Fibroblast of skin of left quadriceps (primary cell): ENCODE measurements at places on chromosomes 11 and 22.

GRCh38 chr11:119027561-119028345, 2.9 kb downstream of the SLC37A4 start:
- no peak for DNase-seq

DNA sequence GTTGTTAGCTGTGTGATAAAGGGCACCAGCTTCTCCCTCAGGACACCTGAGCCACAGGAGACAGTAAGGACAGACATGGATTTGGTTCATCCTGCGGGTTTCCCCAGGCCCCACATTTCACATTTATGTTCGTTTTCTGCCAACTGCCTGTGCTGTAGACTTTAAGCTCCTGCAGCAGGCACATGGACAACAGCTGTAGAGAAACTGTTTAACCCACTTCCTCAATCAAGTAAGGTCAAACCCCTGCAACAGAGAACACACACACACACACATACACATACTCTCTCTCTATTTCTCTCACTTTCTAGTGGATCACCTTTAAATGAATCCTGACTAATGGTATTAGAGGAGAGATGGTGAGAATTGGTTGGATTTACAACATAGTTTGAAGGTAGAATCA, 90.7 kb downstream of the C11orf87 start:
- no peak for DNase-seq

DNA sequence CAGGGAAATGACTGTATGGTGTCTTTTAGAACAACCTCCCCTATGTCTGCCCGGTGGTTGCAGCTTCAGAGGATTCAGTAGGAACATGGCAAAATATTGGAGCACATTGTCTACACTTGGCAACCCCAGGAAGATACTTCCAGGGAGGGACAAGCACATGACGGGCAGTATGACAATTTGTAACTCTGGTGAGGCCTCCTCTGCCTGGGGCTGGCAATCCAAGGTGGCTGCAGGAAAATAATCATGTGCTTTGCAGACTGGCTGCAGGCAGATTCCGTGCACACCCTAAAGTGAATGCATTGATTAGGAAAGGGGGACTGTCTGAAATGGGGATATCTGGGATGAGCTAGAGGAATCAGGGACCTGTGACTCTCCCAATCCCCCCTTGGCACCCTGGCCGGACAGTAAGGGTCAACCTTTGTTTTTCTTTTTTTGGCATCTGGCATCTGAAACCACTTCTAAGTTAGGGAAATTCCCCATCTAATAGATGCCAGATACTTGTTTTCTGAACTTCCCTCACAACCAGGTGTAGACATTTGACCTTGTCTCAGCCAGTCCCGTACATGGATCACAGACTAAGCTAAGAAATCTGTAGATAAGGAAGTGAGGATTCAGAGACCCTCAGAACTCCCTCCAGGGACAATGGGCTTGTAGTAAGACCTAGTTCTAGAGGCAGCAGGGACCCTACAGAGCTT, 10.5 kb upstream of the PHOX2A start:
- no peak for DNase-seq

DNA sequence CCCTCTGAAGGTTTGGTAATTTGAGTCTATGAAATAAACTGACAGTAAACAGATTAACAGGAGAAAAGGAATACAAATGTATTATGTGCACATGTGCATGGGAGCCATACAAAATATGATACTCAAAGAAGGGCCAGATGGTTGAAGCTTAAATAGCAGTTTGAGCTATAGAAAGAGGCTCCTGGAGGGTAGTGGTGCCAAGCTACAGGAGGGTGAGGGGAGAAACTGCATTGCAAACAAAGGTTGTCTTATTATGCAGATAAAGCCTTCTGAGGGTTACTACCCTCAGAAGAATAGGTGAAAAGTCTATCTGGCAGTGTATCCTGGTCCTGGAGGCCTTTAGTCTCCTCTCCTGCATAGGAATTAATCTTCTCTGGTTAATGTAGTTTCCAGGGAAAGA, 267.3 kb upstream of the MPPED2 start:
- DNase-seq, result no peak

DNA sequence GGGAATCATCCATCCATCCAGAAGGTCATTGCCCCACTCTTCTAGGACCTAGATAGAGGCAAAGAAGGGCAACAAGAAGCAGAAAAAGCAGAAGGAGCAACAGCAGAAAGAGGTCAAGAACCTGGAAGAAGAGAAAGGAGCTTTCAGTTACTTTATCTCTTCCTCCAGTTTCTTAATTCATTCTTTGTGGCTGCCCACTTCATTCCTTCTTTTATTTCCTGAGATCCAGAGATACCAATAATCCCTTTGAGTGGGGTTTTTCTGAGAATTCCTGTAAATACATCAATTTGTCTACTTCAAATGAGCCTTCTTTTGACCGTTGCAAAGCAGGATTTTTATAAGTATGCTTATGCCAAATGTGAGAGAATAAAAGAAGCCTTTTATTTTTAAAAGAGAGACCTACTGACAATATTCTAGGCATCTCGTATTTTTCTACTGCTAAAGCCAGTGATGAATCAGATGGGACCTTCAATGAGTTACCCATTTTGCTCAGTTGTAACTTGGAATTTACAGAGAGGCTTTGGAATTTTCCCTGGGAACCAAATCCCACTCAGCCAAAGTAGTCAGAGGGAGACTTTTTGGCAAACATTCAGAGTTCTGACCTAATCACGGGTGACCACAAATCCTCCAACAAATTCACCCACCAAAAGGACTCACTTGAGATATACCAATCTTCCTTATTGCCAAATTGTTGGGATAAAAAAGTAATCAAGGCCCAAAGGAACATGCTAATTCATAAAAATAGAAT, 54.9 kb downstream of the ZC3H12C start:
- peak; percentile 57 for DNase-seq

GRCh38 chr22:38788846-38789245, 5.1 kb downstream of the DNAL4 start:
- no peak for DNase-seq

- DNase-seq, result peak; percentile 6
These were observed 90.6 kb downstream of the GAB4 start for GRCh38 chr22:16917144-16918003.

- no peak for DNase-seq
These were observed 11.3 kb upstream of the SMIM38 start for GRCh38 chr11:69144316-69145049.

- no peak for DNase-seq
These were observed 76.8 kb upstream of the SHANK2 start for GRCh38 chr11:71329165-71329510.

DNA sequence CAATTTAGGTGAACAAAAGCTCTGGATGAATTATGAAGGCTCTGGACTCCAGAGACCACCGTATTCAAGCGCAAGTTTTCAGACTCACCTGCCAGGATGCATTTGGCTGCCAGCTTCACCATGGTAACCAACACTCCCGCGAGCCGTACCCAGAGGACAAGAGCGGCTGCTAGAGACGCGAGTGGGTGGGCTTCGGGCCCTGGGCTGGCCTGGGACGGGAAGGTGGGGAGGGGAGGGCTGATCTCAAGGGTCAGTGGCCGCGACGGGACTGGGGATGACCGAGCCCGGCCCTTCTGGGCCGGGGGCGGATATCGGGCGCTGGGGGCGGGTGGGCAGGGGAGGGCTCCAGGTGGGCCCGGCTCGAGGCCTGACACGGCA, 344 bp downstream of the IFT27 start:
- DNase-seq, result no peak

GRCh38 chr22:40340044-40340443, 6.3 kb upstream of the ADSL start:
- no peak for DNase-seq

DNA sequence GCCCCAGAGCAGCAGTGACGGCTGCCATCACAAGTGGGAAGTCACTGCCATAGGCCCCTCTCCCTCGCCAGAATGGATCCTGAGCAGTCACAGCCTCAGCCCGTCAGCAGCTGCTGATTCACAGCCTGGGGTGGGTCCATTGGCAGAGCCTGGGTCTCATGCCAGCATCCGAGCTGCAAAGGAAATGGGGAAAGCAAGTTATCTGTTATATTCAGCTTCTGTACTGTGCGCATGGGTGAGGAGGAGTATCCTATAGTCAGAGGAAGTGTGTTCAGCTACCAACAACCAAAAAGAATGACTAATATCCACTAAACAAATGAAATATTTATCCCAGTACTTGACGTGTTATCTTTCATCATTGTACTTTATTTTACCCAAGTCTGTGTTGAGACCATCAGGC, 119.7 kb downstream of the RCN1 start:
- DNase-seq, result peak; percentile 44

DNA sequence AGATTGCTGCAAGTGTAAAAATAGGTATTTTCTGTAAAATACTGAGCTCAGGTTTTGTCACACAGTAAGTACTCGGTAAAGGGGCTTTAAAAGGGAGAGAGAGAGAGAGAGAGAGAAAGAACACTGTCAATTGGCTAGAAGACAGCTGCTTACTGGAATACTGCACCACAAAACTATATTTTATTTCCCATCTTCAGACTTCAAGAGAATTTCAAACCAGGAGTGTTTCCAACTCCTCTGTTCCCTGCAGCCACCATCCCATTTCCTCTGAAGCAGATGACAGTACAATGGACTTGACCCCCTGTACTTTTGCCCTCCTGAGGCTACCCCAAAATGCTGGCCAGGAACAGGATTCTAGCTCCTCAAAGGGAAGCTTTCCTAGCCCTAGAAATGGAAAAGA, 89.7 kb downstream of the RELT start:
- DNase-seq, result no peak

DNA sequence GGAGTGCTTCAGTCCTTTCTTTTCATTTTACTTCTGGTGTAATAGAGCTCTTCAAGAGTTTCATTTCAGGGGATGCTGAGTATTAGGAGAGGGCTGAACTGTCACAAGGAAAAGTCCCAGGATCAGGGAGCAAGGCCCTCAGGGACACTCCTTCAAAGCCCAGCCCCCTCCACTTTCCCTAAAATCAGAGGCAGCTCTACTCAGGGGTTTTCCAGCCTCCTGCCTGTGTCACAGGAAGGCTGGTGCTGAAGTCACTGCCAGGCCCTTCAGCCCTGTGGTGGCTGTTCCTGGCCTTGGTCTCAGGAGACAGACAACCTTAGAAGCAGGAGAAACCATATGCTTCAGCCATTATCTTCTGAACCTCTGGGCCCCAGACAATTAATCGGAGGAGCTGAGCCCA, 36.4 kb upstream of the KIRREL3 start:
- no peak for DNase-seq

- DNase-seq, result peak; percentile 18
These were observed 9.1 kb downstream of the SLC3A2 start for GRCh38 chr11:62889484-62890437.

GRCh38 chr11:117796456-117796871, 552 bp downstream of the DSCAML1 start:
- DNase-seq, result no peak

DNA sequence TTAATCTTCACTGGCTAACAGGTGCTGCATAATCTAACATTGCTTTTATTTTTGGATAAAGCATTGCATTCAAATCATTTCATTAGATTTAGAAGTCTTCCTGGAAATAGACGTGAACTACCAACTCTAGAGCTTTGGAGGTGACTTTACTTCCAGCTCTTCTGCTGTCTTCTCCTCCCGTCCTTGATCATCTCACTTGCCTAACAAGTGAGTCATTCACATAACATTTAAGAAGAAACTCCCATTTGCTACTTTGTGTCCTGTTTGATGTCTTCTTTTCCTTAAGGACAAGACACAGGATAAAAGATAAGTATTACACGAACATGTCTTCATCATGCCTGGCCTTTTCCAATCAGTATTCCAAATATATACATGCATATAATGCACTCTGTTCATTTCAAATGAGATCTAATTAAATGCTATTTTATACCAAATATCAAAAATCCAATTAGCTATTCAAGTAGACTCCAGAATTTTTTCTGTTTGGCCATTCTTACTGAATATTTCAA, 88.3 kb downstream of the BDNF start:
- no peak for DNase-seq

GRCh38 chr11:116925050-116925449, 87.6 kb upstream of the APOA1 start:
- DNase-seq, result no peak

DNA sequence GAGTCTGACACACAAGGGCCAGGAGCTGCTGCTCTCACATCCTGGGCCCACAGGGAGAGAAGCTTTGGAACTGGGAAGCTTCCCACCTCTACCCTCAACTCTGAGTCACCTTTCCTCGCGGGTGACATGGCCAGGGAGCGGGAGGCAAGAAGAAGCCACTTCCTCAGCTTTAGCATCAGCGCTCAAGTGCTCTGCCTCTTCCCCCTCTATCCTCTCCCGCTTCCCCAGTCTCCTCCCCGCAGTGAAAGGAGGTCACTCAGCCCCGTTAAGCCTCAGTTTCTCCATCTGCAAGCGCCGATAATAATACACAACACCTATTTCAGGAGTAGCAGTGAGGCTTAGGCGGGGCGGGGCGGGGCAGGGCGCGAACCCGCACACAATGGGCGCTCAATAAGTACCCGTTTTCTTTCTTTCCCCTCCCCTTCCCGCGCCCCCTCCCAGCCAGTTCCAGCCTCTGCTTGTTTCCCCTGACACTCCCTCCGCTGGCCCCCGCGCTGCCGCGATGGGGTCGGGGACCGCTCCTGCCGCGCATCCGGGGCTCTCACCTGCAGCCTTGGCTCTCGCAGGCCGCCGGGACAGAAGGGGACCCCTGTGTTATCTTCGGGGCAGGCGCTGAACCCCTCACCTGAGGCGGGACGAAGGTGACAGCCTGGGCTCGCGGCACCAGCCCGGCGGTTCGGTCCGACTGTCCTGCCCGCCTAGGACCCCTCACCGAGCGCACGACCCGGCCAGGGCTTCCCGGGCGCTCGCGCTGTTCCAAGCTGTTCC, 892 bp downstream of the GDPD5 start:
- no peak for DNase-seq

DNA sequence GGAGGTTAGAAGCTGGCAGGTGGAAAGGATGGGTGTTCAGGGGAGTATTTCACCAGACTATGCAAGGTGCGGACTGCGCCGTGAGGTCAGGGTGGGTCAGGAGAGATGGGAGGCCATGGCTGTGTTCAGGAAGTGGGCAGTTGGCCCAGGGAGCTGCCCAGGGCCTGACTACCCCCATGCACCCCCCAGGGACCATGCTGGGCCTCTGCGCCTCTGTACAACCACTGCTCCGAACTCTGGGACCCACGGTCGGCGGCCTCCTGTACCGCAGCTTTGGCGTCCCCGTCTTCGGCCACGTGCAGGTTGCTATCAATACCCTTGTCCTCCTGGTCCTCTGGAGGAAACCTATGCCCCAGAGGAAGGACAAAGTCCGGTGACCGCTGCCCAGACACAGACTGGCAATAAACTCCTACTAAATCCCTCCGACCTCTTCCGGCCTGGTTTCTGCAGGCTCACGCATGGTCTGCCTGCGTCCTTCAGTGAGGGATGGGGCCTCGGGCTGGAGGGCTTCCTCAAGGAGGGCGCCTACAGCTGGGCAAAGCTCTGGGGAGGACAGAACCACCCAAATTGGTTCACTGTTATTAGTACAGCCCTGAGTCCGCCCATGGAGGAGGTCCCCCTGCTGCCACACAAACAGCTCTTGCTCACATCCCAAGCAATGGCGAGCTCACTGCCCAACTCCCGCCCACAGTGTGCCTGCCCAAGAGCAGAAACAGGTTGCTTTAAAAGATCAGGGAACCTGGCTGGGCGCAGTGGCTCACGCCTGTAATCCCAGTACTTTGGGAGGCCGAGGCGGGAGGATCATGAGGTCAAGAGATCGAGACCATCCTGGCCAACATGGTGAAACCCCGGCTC, 4.2 kb downstream of the PHLDA2 start:
- DNase-seq, result no peak

- DNase-seq, result no peak
These were observed 1.3 kb downstream of the FAM118A start for GRCh38 chr22:45310977-45311531.

GRCh38 chr22:39937906-39938305, 22.3 kb upstream of the TMA7B start:
- DNase-seq, result no peak

GRCh38 chr22:19239464-19239863, 52.1 kb downstream of the CLTCL1 start:
- no peak for DNase-seq
